ENCODE measurements at places on chromosomes 7 and 10.

DNA sequence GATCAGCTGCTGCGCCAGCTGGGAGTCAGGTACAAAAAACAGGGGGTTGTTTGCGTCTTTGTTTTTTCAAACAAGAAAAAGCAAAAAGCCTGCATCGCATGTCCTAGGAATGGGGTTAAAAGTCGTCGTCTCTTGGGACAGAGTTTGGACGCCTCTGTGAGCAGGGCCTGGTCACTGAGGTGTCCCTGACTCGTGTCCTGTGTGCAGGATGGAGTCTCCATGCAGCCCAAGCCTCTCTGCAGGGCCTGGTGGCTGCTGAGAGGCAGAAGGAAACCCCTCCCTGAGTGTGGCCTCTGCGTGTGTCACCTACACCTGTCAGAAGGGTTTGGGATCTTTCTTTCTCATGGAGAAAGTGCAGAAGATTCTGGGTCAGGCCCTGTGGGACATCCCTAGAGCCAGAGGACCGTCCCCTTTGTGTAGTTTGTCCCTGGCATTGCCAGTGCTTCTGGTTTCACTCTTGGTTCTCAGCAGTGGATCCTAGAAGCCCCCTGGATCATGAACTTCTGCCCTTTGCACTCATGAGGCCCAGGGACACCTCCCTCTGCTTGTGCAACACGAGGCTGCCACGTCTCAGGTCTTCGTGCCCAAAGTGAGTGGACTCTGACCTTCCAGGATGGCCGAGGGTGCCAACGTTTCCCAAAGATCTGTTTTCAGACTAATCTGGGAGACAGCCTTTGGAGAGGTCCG is 75.0 kb downstream of the PRKAG2 start:
- no peak for DNase-seq

DNA sequence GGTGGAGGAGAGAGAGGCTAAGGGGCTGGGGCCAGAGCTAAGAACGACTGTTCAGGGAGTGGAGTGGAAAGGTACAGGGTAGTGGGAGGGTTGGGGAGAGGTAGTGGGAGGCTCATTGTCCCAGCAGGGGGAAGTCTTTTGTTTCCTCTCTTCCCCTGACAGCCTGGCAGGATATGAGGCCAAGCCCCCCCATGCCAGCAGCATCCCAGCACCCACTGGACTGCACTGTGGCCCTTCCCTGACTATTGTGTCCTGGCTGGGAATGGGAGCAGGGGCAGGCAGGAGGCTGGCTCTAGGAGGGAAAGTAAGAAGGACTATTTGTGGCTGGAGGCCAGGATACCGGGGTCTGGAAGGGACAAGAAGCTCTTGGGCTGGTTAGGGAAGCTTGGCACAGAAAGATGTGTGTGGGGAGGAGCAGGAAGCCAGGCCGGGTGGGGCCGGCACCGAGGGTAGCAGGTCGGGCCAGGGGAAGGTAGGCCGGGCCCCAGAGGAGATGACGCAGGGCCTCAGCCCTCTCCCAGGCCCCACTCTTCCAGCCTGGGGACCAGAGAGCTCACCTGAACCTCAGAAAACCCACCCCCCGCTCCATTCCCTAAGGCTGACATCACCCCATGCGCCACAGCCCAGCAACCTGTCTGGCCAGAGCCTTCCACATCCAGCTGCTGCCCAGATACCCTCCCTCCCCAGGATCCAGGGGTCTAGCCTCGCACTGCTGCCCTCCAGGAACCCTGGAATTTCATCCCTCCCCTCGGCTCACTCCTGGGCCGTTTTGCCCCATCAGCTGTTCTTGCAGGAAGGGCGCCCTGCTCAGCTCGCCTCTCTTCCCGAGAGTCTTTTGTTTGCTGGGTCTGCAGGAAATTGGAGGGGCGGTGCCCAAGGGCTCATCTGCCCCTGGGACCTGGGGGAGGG is 8.8 kb upstream of the EPHB4 start:
- DNase-seq = peak; percentile 46

- DNase-seq = no peak
These were observed 126.2 kb upstream of the FEZF1 start for GRCh38 chr7:122430710-122431109.

GRCh38 chr10:5938291-5938690 is 39.1 kb downstream of the IL15RA start:
- no peak for DNase-seq

- no peak for DNase-seq
These were observed 350.1 kb upstream of the COBL start for GRCh38 chr7:51666751-51667150.

GRCh38 chr10:77737608-77738007 is 100.0 kb upstream of the KCNMA1 start:
- DNase-seq = no peak

DNA sequence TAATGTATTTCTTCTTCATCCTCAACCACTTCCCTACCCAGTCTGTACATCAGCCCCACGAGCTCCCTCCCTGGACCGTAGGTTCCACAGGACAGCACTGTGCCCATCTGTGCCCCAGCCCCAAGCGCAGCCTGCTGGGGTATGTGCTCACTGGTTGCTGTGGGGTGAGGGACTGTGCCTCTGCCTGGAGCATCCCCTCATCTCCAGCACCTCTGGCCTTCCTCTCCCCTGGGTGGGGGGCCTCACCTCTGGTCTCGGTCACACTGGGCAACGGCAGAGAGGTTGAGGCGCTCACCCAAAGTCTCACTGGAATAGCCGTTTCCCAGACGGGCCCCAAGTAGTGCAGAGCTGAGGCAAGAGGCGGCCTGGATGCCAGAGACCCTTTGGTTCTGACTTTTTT is 1.5 kb upstream of the PRKAR1B start:
- DNase-seq = no peak

- no peak for DNase-seq
These were observed 66.9 kb downstream of the SLC29A4 start for GRCh38 chr7:5349437-5350173.

DNA sequence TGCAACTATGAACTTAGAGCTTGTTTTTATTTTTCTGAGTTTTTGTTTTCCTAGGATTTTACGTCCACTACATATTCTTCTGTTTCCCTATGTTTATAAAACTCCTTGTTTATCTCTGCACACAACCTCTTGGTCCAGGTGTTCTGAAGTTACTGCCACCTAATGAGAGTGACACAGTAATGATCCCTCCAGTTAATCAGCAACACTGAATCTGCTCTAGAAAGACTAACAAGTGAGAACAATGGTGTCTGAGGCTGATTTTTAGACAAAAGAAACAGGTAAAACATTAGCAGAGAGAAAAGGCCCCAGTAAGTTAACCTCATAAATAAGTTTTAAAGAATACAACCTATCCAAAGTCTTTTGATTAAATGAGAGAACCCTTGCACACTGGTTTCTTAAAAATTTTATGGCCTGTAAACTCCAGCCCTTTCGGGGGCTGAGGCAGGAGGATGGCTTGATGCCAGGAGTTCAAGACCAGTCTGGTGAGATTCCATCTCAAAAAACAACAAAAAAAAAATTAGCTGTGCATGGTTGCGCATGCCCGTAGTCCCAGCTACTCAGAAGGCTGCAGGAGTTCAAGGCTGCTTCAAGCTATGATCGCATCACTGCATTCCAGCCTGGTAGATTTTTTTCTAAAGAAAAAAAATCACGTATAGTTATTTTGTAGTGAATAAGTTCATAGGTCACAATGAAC is 397.6 kb downstream of the MAGI2 start:
- DNase-seq = no peak

DNA sequence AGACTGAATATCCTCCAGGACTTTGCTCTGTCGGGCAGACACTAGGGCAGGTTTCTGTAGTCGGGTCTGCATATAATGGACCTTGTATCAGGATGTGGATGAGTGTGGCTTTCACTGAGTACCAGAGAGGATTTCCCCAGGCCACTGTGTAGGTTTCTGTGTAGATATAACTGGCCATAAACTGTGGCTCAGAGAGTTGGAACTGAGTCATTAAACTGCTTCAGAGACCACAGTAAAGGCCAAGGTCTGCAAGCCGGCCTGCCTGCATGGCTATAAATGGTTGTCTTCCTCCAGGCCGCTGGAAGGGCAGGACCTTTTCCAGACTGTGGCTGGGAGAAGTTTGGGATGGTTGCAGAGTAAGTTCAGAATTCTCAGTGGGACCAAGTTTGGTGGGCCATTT is 16.9 kb downstream of the ZNF92 start:
- no peak for DNase-seq

GRCh38 chr7:55515569-55516279 is 56.6 kb downstream of the VOPP1 start:
- no peak for DNase-seq

GRCh38 chr10:121503587-121504051 is 94.6 kb downstream of the FGFR2 start:
- no peak for DNase-seq

GRCh38 chr10:102616066-102616770 is 28.1 kb upstream of the TRIM8 start:
- DNase-seq = peak; percentile 37

DNA sequence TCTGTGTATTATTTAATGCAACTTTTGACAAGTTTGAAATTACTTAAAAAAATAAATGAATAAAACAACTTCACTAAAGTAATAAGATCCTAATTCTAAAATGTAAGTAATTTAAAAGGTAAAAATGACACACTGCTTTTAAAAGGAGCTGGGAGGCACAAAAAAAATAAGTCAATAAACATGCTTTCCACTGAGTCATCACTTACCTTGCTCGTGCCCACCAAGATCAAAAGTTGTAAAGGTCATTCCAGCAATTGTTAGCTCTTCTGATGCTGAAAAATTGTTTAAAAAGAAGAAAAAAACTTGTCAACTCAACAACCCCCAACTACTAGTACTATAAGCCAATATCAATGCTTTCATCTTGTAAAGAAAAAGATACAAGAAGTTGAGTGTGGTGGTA is 9.5 kb downstream of the SAR1A start:
- no peak for DNase-seq

DNA sequence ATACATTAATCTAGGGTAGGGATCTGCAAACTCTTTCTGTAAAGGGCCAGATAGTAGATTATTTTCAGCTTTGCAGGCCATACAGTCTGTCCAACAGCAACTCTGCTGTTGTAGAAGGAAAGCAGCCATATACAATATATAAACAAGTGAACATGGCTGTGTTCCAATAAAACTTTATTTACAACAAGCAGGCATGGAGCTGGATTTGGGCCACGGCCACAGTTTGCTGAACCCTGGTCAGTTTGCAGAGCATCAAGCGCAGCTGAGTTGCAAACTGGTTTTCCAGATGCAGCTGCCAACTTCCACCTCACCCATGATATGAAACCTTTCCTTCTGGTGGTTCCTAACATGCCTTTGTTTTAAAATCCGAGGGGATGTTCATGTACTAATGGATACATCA is 310.4 kb upstream of the NFE2L3 start:
- DNase-seq = no peak

- no peak for DNase-seq
These were observed 96.7 kb downstream of the SEMA3D start for GRCh38 chr7:85090143-85090542.

- peak; percentile 14 for DNase-seq
These were observed 138.2 kb upstream of the TMEM229A start for GRCh38 chr7:124171068-124171467.

DNA sequence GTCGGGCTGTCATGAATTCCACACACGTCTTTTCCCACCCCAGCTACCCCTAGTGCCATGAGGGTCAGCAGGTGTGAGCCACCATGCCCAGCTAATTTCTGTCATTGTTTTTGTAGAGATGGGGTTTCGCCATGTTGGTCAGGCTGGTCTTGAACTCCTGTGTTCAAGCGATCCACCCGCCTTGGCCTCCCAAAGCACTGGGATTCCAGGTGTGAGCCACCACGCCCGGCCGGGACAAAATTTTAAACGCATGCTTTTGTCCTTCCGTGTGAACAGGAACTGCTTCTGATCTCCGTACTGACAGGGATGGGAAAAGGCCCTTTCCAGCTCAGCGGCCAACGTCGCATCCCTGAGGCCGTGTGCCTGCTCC is 15.6 kb upstream of the ZFAND2A start:
- no peak for DNase-seq

DNA sequence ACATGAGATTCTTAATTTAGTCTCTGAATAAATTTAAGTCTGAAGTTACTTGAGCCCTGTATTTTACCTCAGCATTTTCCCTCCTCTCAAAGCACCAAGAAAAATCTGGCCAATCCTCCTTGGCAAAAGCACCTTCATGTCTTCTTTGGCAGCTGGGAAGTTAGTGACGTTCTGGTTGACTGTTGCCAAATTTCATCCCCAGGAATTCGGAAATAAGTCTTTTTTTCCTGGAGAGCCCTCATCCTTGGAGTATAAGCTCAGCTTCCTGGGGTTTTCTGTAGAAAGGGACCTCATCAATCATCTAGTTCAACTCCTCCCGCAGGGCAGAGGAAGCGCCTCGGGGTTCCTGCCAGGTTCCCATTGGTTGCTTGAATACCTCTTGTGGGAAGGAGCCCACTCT is 377.6 kb downstream of the PHTF2 start:
- no peak for DNase-seq

DNA sequence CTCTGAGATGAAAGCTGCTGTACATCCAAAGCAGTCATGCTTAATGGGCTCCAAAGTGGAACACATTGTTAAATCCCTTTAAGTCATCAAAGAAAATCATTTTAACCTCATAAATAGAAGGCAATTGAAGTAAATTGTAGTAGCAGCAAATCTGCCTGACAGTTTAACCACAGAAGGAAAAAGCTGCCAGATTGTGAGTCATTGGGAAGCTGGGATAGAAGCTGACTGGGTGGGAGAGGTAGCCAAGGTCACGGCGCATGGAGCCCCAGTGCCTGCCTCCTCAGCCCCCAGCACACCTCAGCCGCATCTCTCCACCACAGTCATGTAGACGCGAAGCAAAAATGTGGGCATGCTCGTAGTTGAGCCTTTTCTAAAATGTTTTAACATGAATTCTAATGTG is 44.0 kb downstream of the TARP start:
- DNase-seq = no peak

GRCh38 chr7:13852281-13852968 is 137.0 kb downstream of the ETV1 start:
- DNase-seq = no peak

GRCh38 chr7:40826411-40827221 is 691.8 kb downstream of the SUGCT start:
- DNase-seq = no peak

DNA sequence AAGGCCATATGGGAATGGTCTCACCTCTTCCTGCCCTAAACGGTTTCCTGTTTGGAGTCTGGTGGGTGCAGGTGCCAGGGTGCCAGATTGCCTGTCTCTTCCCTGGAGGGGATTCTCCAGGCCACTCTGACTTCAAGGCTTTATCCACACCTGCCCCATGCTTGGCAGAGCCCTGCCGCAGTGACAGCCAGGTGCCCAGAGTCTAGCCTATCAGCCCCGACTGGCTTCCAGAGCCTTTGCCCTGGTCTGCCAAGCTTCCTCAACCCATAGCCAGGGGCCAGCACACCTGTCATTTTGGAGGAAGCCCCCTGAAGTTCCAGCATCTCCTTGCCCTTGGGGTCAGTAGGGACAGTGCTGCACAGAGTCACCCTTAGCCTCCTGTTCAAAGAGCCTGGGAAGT is 21.6 kb downstream of the TBATA start:
- no peak for DNase-seq

DNA sequence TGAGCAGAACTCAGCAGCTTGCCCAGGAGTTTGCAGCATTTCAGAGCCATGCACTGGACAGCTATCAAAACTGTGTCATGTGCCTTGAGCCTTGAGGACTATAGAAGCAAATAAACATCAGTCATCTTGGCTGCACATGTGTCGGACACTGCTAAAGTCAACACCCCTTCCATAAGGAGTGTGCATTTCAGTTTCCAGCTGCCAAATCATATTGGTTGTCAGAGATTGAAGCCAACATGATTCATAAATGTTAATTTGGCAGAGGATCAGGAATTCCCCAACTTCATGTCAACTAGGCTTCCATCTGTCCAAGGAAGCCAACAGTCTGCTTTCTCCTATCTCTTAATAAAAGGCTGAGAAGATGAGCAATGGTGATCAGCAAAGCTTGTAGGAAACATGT is 32.8 kb downstream of the SLC16A12 start:
- DNase-seq = peak; percentile 20

- no peak for DNase-seq
These were observed 88.8 kb downstream of the SLC25A13 start for GRCh38 chr7:96233084-96233483.
